Naive thymus-derived CD8-positive, alpha-beta T cell (primary cell): ENCODE measurements at places on chromosomes 16 and 17. TPM values are rescaled to one million over a fixed set of nuclear protein-coding genes. Genes with fewer than 3 reads are reported as not detected.

UMOD gene
- polyA plus RNA-seq, result not detected

PHKB gene
- 34.2 TPM for polyA plus RNA-seq

STX1B gene
- polyA plus RNA-seq, result 0.49 TPM

NXPH3 gene
- polyA plus RNA-seq, result not detected

DNA sequence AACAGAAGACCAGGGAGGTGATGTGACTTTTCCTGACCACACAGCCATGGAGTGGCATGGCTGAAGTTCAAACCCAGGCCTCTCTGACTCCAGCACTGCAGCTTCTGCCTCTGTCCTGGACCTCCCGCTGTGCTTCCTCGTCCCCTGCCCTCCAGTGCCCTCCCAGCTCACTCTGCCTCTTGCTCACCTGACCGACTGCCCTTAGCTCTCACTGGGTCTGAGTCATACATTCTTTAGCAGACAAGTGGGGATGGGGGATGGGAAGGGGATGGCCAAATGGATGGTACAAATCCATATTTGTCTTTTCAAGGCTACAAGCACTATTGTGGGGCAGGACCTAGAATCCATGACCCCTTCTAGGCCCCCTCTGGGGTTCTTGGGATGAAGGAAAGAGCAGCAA, 33.0 kb downstream of the PITPNM3 start:
- no peaks in the 10 kb centered on the region for H3K4me1 ChIP-seq
- peaks cover 7% of the 10 kb centered on the region for H3K27me3 ChIP-seq
- H3K36me3 ChIP-seq, result no peaks in the 10 kb centered on the region
- DNase-seq, result no peak

GRCh38 chr16:16148755-16149154, 74.5 kb downstream of the ABCC6 start:
- H3K4me1 ChIP-seq, result no peaks in the 10 kb centered on the region
- no peaks in the 10 kb centered on the region for H3K27me3 ChIP-seq
- no peak for DNase-seq
- no peak overlapping the region for H3K4me3 ChIP-seq

GRCh38 chr16:84874983-84875382, 55.2 kb downstream of the CRISPLD2 start:
- no peak for DNase-seq
- no peaks in the 10 kb centered on the region for H3K4me1 ChIP-seq
- no peak overlapping the region for H3K4me3 ChIP-seq
- no peak overlapping the region for H3K27ac ChIP-seq

- DNase-seq, result no peak
- no peak overlapping the region for H3K27ac ChIP-seq
- H3K36me3 ChIP-seq, result no peaks in the 10 kb centered on the region
These were observed 79.0 kb upstream of the NKD1 start for GRCh38 chr16:50469121-50469743.

GRCh38 chr17:73976147-73976546, 227.3 kb upstream of the RPL38 start:
- no peaks in the 10 kb centered on the region for H3K36me3 ChIP-seq
- no peak overlapping the region for H3K27ac ChIP-seq
- H3K4me3 ChIP-seq, result no peak overlapping the region
- no peaks in the 10 kb centered on the region for H3K4me1 ChIP-seq
- no peak for DNase-seq

GRCh38 chr17:52149626-52150025, 8.9 kb downstream of the CA10 start:
- no peak for DNase-seq
- peaks cover 5% of the 10 kb centered on the region for H3K27me3 ChIP-seq
- no peak overlapping the region for H3K4me3 ChIP-seq

GRCh38 chr17:77329741-77330531, 189.2 kb downstream of the SEC14L1 start:
- no peaks in the 10 kb centered on the region for H3K36me3 ChIP-seq
- no peak overlapping the region for H3K27ac ChIP-seq
- DNase-seq, result no peak

- no peaks in the 10 kb centered on the region for H3K27me3 ChIP-seq
- no peak for DNase-seq
- H3K4me3 ChIP-seq, result peak overlapping the region; percentile 95
- peaks cover 76% of the 10 kb centered on the region for H3K4me1 ChIP-seq
- peak overlapping the region; percentile 98 for H3K27ac ChIP-seq
These were observed 1.7 kb downstream of the MAP2K3 start for GRCh38 chr17:21286066-21286770.
